ENCODE measurements at places on chromosomes 6 and 20.
A peak's percentile ranks its signal among the peaks of the same experiment; 100 is the strongest.

DNA sequence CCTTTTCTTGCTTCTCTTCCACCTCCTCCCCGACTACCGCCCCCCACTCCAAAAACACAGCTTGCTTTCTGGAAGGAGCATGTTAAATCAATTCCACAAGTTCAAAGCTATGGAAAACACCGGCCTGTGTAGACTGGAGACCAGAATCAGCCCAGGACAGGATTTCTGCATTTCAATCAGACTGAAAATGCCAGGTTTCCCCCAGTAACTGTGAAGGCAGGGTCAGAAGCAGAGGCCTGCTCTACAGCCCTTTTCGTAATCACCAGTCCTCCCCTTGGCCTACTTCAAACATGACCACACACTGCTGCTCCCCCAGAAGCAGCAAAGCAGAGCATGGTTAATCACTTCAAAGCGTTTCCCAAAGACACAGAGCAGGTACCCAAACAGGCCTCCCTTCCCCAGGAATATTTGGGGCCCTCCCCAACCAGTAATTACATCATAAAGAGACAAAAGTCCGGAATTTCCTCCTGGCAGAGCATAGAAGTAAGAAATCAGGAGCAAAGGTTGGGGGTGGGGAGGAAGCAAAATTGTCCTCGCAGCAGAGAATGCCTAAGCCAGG, 38.4 kb downstream of the ZMYND8 start:
- no peak for DNase-seq

DNA sequence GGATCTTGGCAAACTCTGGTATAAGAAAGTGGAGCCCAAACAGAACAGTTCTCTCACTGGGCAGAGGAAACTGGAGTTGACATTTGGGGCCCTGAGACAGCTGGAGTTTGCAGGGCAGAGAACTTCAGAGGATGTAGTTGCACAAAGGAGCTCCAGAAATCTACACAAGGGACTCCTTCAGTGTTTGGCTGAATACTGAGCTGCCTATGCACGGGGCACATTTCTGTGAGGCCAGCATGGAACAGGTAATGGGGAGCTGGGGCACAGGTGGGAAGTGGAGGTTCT, 169.3 kb downstream of the ANKRD60 start:
- DNase-seq = no peak

- peak; percentile 49 for DNase-seq
Observed at GRCh38 chr6:159941286-159942113, 27.4 kb upstream of the IGF2R start.

DNA sequence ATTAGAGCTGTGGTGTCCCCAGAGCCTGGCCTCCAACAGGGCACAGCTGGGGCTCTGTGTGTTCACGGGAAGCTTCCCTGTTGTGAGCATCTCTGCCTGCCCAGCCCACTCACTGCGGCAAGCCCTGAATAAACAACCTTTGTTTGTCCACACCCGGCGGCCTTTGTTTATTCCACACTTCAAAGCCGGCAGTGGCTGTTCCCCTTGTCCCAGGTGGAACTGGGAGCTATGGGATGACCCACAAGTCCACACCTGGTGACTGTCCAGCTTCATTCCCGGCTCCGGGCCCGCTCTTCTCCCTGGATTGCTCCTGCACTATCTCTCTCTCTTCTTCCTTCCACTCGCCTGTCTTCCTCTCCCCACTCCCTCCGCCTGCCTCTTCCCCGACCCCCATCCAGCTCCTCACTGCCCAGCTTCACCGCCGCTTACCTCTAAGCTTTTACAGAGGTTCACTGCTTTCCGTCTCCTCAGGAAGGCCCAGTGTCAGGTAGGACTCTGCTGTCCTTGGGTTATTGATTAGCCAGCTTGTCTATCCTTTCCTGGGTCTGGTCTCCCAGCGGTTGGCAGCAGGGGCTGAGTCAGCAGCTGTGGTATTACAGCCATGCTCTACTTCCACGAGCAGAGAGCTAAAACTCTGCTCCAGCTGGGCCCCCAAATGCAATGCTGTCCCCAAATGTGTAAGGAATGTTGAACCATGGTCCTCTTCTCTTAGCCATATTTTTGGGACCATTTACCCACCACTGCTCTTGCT, 17.8 kb downstream of the DACT2 start:
- no peak for DNase-seq
